ENCODE measurements at places on chromosomes 1 and 21.

- DNase-seq = no peak
Observed at GRCh38 chr1:97996880-97997279, 76.0 kb upstream of the DPYD start.

GRCh38 chr1:100087396-100087795 lies 45.3 kb downstream of the SASS6 start:
- no peak for DNase-seq

- DNase-seq = no peak
Observed at GRCh38 chr1:100039591-100039990, 69.8 kb downstream of the SLC35A3 start.

- DNase-seq = no peak
Observed at GRCh38 chr1:198939286-198939685, 300.4 kb downstream of the PTPRC start.

DNA sequence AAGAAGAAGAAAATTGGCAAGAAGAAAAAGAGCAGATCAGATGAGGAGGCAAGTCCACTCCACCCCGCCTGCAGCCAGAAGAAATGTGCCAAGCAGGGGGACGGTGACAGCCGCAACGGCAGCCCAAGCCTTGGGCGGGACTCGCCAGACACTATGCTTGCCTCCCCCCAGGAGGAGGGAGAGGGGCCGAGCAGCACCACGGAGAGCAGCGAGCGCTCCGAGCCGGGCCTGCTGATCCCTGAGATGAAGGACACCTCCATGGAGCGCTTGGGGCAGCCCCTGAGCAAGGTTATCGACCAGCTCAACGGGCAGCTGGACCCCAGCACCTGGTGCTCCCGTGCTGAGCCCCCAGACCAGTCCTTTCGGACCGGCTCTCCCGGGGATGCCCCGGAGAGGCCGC lies 9.0 kb upstream of the SLC25A34 start:
- DNase-seq = no peak

- no peak for DNase-seq
Observed at GRCh38 chr1:111221633-111222291, 5.8 kb upstream of the CHI3L2 start.

DNA sequence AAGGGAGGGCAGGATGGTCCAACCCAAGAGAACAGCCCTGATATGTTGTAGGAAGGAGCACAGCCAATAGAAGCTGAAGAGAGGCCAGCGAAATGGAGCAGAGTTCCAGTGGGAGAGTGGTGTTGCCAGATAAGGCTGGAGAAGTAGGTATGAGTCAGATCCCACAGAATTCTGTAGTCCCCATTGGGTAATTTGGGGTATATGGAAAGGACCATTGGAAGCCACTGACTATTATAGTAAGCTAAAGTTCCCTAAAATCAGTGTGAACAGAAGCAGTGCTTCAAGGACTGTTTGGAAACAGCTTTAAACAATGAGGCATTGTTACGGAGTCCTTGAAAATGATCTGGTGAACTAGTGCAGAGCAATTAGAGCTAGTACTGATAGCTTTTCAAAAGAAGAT lies 63.0 kb downstream of the DISP1 start:
- DNase-seq = no peak

GRCh38 chr21:43712268-43712942 lies 6.5 kb upstream of the PDXK start:
- DNase-seq = peak; percentile 57

- no peak for DNase-seq
Observed at GRCh38 chr1:35173909-35174540, 18.9 kb downstream of the SFPQ start.
